ELR (cell line): ENCODE measurements at places on chromosomes 6 and 20.

- no peak for DNase-seq
Measured at GRCh38 chr6:125002406-125002741, 40.1 kb downstream of the RNF217 start.

DNA sequence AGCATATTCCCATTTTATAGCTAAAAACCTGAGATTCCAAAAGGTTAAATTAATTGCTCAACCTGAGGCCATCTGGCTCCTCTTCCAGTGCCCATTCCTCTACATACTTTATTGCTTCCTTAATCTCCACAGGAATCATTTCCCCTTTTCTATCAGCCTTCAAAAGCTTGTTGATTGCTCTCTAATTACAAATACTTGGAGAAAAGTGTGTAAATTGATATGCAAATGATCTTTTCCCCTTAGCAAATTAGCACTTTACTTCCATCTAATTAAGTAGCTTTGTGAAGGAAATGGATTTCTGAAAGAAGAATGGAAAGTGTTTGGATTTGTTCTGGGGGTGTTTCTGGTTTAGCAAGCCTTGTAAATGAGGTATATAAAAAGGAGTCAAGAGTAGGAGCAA lies 323.3 kb downstream of the GRIK2 start:
- no peak for DNase-seq

DNA sequence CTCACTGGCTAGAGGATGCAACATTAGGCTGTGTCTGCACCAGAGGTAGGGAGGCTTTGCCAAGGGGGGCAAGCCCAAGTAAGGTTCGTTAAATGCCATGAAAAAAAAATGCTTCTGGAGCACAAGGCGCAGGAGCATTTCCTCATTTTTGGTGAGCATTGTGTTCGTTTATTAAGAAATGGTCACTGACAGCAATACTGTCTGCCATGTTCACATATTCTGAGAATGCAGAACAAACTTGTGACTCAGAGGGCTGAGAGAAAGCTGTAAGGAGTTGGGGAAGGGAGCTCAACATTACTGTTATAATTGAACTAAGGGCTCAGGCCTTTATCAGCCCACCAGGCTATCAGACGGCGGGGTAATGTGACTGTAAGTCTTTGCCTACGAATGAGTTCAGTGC lies 465.4 kb upstream of the BTBD3 start:
- DNase-seq: peak; percentile 45

- peak; percentile 71 for DNase-seq
Measured at GRCh38 chr6:141677598-141678211, 455.0 kb upstream of the GJE1 start.

DNA sequence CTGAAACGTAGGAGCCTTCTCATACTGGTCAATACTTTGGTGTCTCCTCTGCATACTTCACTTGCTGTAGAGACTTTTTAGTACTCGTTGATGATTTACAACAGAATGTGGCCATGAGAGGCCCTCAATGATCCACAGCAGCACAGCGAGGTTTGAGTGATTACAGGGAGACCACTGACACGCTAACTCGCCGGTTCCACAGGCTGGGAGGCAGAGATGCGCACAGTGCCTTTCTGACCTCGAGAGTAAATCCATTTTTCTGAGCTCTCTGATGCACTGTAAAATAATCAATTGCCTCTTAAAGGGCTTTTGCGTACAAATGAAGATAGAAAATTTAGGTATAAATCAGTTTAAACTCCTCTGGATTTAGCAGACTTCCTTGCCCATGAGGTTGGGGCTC lies 56.2 kb upstream of the TBC1D7 start:
- DNase-seq: no peak

DNA sequence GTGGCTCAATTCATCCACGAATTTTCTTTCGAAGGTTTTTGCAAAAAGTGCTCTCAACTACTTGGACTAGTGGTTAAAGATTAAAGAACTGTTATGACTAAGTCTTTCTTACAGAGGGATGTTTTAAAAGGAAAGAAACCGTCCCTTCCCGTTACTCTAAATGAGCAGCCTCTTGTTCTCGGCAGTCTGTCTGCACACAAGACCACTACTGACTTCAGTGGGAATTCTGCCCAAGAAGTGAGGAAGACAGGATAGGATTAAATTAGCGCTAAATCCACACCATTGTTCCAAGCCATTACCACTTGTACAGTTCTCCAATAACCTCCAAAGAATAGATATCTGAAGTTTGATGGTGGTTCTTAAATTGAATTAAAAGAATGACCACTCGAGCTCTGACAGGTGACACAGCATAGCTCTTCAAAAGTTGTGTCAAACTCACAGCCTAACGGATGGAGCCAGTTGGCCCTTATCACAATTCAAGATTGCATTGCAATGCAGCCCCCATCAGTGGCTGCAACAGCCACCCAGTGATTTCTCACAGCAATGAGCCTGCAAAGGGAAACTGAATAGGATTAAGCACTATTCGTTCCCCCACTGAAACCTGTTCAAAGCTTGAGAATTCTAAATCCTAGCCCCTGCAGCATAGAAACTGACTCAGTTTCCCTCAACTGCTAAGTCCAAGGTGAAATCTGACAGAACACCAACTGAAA lies 1.8 kb downstream of the EPB41L2 start:
- peak; percentile 53 for DNase-seq
